AG09319 (cell line): ENCODE measurements at places on chromosomes 4 and X.

GRCh38 chr4:113159942-113160545 lies 110.6 kb downstream of the ANK2 start:
- DNase-seq = no peak

DNA sequence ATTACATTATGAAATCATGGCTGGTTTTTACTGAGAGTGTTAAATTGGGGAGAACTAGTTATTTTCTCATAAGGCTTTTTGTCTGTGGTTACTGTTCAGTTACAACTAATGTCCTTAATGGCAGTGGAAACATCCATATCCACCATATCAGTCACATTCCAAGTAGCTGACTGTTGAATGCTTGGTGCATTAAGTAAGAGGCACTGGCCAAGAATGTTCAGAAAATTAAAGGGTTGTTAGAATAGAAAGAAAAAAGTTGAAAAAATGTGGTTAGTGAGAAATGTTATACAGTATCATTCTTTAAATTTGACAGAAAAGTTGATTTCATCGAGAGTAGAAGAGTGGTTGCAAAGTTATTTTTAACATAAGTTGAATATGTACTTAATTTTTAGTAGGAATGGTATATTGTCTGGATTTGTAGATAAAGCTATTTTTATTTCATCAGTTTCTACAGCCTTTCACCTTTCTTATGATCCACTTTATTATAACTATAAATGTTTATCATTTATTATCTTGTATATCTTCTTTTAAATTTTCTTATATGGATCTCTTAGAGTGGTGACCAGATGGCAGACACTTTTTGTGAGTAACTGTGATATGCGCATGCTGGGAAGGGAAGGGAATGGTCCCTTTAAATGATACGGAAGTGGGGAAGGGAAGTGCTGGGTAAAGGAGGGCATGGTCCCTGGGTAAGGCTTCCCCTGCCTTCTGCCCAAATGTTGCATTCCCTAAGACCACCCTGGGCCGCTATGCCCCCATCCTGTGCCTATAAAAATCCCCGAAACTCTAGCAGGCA lies 2407.1 kb downstream of the ARAP2 start:
- DNase-seq = no peak

- DNase-seq = no peak
Measured at GRCh38 chrX:152798945-152799344, 29.5 kb upstream of the MAGEA6 start.

DNA sequence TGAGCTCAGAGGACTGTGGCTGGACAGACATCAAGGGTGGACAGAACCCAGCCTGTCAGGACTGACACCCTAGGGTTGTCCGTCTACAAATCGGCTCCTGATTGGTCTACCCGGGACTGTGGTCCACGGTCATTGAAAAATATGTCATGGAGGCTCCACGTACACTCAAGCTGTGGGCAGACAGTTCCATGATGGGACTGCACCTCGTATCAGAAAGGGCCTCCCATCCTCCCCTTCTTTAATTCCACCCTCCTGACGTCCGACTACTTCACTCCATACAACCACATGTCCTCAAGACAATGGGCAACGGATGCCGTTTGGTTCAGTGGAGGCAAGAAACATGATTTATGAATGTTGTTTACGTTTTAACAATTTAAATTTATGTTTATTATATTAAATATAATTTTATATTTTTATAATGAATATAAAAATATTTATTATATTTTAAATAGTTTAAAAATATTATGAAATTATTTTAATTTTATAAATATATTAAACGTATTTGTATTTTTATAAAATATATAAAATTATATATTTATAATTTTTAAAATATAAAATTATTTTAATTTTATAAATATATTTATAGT lies 58.0 kb upstream of the SHOX start:
- DNase-seq = no peak

DNA sequence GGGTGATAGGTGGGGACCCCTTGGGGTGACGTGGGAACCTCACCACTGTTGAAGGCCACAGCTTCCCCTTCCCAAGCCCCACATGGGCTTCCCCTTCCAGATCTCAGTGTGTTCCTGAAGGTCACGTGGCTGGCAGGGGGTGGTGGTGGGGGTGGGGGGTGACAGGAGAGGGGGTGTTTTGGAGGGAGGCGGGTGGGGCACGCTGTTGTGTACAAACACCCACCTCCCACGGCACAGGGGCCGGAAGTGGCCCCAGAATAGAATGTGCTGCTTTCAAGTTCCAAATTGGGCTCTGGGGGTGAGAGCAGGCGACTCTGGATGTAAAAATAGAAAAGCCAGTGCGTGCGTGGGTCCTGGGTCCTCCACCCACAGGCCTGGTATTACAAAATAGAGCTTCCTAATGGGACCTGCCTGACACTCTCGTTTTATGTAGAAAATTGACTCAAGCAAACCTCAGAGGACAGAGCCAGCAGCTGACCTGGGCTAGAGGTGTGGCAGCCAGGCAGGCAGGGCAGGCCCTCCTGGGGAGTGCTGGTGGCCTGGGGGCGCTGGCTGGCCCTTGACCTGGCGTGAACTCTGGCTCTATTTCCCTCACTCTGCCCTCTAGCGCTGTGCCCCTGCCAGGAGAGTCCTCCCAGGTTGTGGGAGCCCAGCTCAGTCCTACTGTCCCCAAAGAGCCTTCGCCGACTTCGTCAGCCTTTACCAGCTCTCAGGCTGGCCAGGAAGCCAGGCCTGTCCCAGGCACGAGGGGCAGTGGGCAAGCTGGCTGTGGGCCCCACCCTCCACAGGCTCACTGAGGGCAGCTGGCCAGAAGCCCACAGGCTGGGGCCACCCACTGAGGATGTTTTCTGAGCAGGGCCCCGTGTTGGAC lies 5.4 kb upstream of the SH3BP2 start:
- DNase-seq = no peak

GRCh38 chr4:30840571-30840970 lies 120.4 kb downstream of the PCDH7 start:
- no peak for DNase-seq
